Stimulated activated CD8-positive, alpha-beta memory T cell treated with anti-CD3 and anti-CD28 coated beads, Interleukin-4, amount 100 ng/mL, for 1 hour (primary cell): ENCODE measurements at places on chromosomes 1 and 21.

DNA sequence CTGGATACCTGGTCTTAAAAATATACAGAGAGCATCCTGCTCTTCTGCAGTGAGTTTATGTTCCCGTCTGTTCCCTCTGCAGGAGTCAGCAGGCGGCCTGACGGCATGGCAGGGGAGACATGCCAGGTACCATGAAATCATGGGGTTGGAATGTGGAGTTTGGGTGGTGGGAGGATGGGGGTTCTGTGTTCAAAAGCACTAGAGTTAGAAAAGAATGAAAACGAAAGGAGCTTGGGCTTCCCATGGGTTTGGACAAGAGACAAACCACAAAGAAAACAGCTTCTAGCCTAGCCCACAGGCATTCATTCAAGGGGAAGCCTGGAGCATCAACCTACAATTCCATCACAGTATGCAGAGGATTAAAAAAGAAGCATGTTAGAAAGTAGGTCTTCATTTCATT lies 59.9 kb downstream of the WARS2 start:
- DNase-seq: no peak

- no peak for DNase-seq
Measured at GRCh38 chr1:43345120-43345519, 7.5 kb downstream of the MPL start.

DNA sequence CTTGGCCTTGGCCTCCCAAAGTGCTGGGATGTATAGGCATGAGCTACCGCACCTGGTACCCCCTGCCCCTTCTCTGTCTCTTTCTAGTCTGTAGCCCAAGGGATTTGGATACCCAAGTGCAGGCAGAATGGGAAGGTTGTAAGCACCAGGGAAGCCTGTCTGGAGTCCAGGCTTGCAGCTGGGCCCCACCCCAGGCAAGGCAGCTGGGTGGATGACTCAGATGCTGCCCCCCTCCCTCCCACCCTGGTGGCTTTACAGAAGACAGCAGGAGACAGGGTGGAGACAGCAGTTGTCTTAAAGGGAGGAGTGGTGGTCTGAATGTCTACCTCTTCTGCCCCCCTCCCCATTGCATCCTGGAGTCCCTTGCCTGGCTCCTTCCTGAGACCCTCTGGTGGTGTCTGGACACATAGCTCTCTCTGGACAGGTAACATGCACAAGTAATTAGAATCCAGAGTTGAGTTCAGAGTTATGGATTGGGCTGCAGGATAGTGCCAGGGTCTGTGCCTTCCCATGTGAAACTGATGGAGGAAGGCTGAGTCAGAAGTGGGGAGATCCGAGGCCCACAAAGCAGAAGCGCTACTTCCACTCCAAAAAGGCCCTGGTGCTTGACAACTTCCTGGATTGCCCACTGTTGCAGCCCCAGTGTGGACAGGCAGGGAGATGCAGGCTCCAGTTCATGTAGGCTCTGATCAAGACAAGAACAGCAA lies 5.1 kb downstream of the LMNA start:
- DNase-seq: no peak

GRCh38 chr1:27049100-27049499 lies 36.5 kb upstream of the TENT5B start:
- DNase-seq: no peak

DNA sequence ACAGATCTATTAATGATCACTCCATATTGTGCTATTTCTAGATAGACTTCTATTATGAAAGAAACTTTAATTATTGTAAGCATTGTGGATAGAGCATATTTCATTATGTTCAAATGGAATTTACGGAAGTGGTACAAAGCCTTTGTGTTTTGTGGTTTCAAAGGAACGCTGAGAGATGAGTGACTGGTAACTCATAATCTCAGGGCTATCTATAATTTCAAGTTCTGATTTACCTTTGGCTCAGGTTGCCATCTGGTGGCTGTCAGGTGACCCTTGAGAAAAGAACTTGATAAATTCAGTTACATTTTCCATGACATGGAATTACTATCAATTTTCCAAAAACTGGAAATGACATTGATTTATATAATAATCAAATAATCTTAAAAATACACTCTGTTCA lies 12.2 kb downstream of the NTNG1 start:
- no peak for DNase-seq

GRCh38 chr1:198141668-198142351 lies 15.0 kb upstream of the NEK7 start:
- DNase-seq: no peak

GRCh38 chr1:161827786-161828185 lies 61.7 kb downstream of the ATF6 start:
- DNase-seq: no peak

DNA sequence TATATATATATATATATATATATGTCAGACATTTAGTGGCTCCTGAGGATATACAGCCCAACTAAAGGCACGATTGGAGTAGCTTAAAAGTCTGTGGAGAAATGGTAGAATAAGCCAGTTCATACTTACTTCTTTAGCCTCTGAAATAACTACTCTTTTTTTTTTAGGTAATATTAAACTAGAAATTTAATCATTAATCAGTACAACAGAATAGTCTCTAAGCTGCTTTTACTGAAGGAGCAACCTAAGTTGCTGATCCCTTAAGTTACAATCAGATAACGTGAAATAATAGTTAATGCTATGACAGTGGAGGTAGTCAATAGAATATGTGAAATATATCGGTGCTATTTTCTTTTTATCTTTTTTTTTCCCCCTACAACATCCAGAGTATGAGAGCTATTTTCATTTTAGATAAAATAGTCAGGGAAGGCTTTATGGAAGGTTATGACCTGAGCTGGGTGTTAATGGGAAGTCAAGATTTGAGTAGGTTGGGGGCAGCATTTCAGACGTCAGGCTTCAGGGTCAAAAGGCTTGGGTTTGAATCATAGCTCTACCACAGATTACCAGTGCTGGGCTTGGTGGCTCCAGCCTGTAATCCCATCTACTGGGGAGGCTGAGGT lies 15.6 kb downstream of the ZMPSTE24 start:
- no peak for DNase-seq

DNA sequence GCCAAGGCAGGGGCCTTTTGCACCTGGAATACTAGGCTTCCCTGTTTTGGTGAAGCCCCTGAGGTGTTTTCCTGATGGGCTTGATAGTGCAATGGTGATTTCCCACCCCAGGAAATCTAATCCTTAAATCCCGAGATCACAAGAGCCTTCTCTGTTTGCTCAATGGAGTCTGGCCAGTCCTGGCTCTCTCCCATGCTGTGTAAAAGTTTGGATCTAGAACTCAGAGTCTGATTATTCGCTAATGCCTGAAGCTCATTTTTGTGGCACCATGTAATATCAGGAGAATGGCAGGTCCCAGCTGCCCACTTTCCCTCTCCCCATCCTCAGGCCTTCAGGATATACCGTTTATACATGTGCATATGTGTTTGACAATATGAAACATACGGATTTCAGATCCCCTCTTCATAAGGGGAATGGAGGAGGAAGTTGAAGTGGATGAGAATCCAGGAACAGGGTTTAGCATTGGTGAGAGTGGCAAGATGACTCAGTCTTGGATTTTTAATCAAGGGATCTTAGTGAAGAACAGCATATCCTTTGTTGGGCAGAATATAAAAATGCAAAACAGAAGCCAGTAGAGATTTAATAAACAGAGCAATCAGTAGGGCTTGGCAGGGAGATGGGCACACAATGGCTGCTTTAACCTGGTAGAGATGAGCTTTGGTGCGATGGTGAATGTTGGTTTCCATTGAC lies 62.1 kb downstream of the CLIC6 start:
- DNase-seq: no peak

GRCh38 chr1:47679301-47679791 lies 241.5 kb downstream of the FOXD2 start:
- no peak for DNase-seq

- DNase-seq: no peak
Measured at GRCh38 chr1:17197696-17198095, 7.2 kb upstream of the PADI1 start.

DNA sequence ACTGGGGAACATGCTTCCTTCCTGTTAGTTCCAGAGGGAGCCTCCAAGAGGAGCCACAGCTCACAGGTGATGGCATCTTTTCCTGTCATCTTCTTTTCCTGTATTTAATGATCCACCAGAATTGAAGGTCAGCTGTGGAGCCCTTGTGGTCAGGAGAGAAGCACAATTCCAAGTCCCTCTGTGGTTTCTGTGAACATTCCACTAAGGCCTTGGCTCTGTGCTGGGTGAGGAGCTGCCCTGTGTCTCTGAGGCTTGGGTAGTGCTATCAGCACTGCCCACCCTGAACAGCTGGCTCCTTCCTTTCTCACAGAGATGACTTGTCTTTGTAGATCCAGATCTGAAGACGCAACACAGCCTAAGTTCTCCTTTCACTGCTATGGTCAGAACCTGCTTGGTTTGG lies 141.9 kb upstream of the MAP1LC3C start:
- DNase-seq: no peak

GRCh38 chr1:54158071-54158470 lies 5.3 kb upstream of the CDCP2 start:
- DNase-seq: no peak
